ENCODE measurements at places on chromosomes 3 and 15. TPM values are rescaled to one million over a fixed set of nuclear protein-coding genes. Genes with fewer than 3 reads are reported as not detected.

ZNF501 gene
- 4.5 TPM for total RNA-seq

GRCh38 chr3:149547413-149547812, 72.9 kb downstream of the TM4SF4 start:
- DNase-seq, result no peak

DNA sequence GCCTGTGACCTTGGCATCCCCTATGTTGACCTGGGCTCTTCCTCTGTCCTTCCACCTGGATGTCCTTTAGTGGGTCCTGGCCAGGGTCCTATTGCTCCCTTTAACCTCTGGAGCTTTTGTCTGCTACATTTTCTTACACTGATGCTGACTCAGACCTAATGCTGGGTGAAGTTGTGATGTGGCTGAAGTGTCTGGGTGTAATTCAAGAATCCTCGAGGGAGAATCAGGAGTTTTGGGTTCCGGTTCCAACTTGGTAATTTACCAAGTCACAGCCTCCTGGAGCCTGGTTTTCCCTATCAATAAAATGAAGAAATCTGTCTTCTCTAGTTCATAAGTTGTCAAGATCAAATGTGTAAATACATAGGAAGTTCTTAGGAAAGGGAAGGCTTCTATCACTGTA, 25.6 kb downstream of the CEP19 start:
- no peak for DNase-seq

- DNase-seq, result no peak
Observed at GRCh38 chr3:775178-775880, 317.5 kb upstream of the CNTN6 start.

DNA sequence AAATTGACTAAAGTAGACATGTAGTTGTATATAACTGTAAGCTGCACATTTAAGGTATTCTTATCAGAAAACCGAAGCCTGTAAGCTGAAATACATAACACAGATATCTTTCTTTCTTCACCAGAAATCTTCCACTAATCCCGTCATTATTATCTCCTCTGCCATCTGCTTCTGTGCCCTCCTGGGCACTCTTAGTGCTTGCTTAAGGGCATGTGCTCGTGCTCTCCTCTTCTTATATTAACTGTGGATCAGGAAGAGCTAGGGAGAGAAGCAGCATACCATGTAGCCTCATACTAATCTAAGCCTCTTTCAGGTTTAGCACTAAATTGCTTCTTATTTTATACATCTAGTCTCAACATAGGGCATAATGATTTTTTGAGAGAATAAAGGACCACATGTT, 60.8 kb downstream of the RIOX2 start:
- DNase-seq, result no peak

ZBBX gene
- total RNA-seq, result not detected

DNA sequence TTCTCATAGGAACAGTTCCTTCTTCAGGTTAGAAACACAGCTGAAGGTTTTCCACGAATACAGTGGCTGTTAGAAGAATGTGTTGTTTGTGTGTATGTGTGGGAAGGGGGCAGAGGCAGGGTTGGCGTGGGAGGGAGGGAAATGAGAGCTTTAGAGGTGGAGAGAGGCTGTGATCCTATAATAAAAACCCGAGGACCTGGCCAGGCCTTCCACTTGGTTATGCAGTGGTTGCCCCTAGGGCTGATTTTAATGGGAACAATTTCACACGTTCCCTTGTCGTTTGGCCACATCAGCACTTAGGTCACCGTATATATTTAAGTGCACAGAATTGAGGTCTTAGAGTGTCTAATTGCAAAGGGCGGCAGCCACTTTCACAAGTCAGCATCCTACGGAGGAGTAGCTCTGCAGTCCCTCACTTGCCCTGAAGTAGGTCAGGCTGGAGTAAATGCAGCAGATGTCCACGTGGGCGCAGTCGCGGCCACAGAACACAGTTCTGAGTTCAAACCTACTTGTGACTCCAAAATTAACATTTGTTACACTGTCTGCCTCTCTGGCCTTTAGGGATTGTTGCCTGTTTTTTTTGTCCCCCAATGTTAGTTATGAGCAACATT, 85.6 kb downstream of the PDCD6IP start:
- no peak for DNase-seq

DNA sequence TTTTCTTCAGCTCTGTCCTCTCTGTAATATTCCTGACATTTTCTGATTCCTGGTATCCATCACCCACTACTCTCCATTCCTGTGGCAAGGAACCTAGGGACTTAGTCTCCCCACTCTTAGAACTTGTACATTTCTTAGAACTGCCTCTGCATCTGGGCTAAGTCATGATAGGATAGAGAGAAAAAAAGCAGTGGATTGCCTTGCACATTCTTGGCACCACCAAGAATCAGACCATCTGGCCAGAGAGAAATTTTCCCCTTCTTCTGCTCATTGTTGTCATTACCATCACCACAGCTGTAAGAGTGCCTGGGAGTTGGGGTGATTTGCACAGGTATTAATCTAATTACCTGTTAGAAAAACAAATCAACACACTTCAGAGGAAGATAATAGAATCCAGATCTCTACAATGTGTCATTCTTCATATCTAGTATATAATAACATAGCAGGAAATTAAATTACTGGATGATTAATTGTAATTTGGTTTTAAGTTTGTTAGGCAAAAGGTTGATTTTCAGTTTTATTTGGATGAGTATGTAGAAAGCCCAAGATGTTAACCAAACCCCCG, 264.8 kb upstream of the ZPLD1 start:
- DNase-seq, result no peak

GRCh38 chr3:141426404-141427034, 58.2 kb downstream of the ZBTB38 start:
- DNase-seq, result no peak

- no peak for DNase-seq
Observed at GRCh38 chr3:69072928-69073327, 7.2 kb downstream of the UBA3 start.

- no peak for DNase-seq
Observed at GRCh38 chr3:120407508-120408287, 43.1 kb downstream of the FSTL1 start.

DNA sequence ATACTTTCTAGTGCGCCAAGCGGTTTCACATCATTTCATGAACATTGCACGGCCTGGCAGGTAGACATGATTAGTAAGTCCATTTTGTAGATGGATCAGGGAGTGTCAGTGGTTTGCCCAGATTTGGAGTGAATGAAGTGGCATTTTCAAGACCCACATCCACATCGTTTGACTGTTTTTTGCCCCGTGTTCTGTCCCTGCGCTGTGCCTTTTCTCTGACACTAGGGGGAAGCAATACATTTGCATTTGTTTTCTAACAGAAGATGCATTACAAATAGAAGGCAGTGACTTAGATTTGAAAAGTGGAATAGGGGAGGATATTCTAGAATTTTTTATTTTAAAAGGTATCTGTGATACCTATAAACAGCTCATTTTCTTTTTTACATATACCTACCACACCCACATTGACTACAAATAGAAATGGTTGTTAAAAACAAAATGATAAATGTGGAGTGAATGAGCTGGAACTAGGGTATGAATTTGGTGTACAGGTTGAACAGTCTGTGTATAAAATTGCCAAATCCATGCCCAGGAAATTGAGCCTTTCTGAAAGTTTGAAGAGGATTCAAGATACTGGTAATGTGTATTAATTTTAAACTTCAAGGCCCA, 98.0 kb downstream of the USP13 start:
- DNase-seq, result no peak

DNA sequence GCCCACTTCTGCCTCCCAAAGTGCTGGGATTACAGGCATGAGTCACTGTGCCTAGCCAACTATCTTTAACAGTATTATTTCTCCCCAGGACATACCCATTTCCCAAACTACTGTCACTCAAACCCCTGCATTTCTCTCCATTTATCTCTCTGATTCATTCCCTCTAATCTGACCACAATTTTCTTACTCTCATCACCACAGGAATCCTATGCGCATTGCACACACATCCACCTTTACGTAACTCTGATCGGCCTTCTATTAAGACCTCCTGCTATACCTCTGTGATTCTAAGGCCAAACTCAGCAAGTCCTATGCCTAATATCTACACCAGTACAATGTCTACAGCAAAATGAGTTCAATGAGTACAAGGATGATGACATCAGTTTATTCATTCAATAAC, 235.0 kb downstream of the ULK4 start:
- no peak for DNase-seq

DNA sequence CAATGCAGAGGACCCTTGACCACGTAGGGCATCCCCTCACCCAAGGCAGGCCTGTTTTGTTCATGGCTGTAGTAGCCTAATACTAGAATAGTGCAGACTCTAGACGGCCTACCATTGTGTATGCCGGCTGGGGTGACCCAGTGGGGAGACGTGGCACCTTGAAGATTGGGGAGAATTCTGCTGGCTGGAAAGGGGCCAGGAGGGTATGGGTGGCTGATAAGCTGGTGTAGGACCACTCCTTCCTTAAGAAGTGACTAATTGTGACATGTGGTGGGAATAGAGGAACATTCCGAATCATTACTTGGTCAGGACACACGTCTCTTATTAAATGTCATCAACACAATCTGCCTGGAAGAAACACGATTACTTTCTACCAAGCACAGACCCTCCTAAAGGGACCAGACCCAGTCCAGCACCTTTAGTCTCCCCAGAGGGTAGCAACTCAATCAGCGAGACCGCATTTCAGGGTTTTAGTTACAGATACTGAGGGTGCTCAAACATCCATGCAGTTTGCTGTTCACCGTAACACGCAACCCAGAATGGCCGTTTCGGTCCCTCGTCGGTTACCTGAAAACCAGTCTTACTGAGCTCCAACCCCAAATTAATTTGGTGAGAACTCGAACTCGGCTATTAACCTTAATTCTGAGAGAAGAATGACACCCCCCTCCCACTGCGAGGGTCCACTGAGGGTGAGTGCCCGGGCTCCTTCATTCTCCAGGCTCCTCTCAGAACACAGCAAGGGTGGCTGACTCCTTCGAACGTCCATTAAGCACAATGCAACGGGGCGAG, 1.6 kb upstream of the KLF13 start:
- no peak for DNase-seq

A4GNT gene
- total RNA-seq, result not detected

GRCh38 chr3:114213627-114214541, 23.5 kb downstream of the ZNF80 start:
- peak; percentile 85 for DNase-seq

- DNase-seq, result no peak
Observed at GRCh38 chr3:76552653-76553052, 487.2 kb upstream of the ROBO2 start.

SLC2A2 gene
- not detected for total RNA-seq

DNA sequence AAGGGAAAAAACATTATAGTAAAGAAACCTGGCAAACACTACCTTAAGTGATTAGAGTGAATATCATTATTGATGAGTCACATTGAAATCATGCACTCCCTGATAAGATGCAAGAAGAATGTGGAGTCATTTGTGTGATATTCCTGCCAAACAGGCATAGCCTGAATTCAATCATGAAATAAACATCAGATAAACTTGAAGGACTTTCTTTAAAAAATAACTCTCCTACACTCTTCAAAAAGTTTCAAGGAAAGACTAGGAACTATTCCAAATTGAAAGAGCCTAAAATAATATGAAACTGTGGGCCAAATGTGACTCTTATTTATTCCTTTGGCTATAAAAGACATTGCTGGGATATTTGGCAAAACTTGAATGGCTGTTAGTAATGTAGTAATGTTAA, 625.7 kb upstream of the LMCD1 start:
- DNase-seq, result no peak

DNA sequence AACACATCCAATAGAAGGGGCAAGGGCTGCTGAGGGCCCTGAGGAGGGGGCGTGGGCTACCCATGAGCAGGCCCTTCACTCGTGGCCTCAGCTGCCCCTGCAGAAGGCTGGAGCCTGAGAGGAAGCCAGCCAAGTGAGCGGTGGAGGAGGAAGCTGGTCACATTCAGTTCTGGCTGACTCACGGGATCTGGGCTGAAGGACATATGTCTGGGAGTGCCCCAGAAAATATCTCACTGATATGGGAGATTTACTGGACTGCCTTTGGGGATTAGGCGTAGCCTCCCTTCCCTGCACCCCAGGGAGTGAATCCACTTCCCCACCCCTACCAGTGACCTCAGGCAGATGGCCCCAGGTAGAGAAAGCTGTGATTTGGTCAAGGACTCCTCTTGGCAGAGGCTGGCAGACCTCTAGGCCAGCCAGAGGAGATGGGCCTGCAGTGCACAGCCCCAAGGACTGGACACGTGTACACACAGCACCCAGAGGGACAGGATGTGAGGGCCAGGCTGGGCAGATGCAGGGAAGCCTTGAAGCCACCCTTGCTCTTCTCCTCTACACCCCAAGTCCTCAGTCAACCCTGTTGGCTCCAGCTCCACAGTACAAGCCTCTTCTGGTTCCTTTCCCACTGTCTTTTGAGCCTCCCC, 14.2 kb upstream of the ANKDD1A start:
- DNase-seq, result no peak
